NCI-H446 treated with DMSO at 0.1 percent for 48 hours (cell line): ENCODE measurements at places on chromosomes 2 and 18.

- DNase-seq, result no peak
Measured at GRCh38 chr2:12009323-12009905, 263.0 kb downstream of the LPIN1 start.

GRCh38 chr2:170201275-170201674 is 23.3 kb downstream of the MYO3B start:
- DNase-seq, result no peak

DNA sequence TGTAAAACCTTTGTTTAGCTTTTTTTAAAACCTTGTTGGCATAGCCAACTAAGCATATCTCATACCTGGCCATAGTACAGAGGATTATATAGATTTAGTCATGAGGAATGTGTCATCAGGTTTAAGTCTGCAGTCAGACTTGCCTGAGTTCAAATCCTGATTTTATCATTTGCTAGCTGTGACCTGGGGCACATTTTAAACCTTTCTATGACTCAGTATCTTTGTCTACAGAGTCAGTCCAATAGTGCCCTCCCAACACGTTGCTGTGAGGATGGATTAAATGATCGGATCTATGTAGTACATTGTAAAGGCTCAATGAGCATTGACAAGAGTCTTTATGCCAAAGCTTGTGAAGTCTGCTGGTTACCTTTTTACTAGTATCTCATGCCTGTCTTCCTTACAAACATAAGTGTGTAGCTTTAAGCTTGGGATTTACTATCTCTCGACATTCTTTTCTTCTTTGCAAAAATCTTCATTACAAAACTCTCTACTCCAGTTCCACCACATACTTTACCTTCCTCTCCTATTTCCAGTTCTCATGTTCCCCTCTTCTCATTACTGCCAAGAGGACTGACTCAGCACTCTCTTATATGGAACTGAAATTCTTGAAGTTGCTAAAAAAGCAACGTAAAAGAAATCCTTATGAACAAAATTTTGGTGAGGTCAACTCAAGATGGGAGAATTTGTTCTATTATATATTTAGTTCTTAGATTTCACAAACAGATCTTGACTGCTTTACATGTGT is 68.1 kb upstream of the RBMS1 start:
- DNase-seq, result no peak

DNA sequence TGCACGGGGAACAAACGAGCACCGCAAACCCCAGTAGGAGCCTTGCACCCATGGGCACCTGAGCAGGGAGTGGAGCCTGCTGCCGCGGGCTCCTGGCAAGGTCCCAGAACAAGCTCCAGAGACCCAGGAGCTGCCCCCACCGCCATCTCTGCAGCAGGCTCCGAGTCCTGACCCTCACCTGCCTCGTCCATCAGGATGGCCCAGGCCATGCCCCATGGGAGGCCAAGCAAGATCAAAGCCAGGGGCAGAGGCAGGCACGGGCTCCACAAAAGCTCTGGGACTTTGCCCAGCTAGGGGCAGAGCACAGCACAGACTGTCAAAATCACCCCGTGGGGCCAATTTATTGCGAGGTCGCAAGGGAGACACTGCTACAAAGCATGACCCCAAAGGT is 43.6 kb downstream of the GPC1 start:
- no peak for DNase-seq

DNA sequence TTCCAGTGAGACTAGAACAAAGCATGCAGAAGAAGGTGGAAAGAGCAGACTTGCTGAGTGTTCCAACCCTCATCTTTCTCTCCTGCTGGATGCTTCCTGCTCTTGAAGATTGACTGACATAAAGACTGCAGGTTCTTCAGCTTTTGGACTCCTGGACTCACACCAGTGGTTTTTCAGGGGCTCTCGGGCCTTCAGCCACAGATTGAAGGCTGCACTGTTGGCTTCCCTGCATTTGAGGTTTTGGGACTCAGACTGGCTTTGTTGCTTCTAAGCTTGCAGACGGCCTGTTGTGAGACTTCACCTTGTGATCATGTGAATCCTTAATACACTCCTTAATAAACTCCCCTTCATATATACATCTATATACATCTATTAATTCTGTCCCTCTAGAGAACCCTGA is 20.4 kb downstream of the VRK2 start:
- no peak for DNase-seq

- no peak for DNase-seq
Measured at GRCh38 chr2:56133931-56134629, 49.7 kb upstream of the CCDC85A start.

GRCh38 chr2:33158482-33159003 is 211.8 kb downstream of the LTBP1 start:
- no peak for DNase-seq

- no peak for DNase-seq
Measured at GRCh38 chr2:29110916-29111535, 4.2 kb upstream of the CLIP4 start.

- no peak for DNase-seq
Measured at GRCh38 chr2:227789803-227790202, 23.8 kb upstream of the CCL20 start.

GRCh38 chr18:56146565-56146964 is 491.8 kb downstream of the TXNL1 start:
- DNase-seq, result no peak

DNA sequence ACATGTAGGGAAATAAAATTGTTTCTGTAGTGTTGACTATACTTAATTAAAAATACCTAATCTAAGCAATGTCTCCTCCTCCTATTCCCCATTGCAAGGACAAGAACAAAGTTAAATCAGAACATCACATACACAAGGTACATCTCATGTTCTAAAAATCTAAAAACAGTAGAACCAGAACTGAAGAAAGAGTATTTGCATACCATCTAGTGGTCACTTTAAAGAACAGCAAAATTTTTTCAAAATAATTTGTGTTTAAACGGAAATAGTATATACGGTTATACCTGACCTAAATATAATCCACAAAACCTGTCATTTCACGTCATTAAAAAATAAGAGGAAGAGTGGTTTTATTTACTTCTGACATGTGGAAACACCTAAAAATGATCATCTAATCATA is 294.3 kb upstream of the KCNH7 start:
- peak; percentile 49 for DNase-seq

- no peak for DNase-seq
Measured at GRCh38 chr2:42474765-42475454, 18.9 kb downstream of the KCNG3 start.

DNA sequence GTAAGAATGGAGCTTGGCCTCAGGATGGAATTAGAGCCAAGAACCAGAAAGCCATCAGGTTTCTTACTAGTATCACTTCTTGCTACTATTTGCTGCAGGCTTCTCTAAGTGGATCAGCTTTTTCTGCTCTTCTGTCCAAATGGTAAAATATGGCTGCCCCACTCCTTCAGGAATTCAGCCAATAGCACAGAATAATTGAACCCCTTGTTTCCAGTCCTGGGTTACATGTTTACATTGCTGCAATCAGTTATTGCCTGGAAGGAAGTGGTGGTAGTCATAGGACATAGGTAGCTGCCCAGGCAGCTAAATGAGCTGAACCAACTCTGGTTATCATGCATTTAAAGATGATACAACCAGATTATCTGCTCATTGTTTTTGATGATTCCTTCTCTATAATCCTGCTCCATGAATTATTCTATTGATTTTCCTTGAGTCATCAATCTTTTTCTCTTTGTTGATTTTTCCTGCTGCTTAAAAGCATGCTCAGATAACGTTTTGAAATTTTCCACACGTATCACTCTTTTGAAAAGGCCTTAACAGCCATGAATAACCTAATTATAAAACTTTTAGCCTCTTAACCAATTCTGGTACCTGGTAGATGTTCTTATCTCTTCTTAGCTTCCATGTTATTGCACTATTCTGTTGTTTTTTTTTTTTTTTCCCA is 12.6 kb downstream of the AGPS start:
- DNase-seq, result no peak

- no peak for DNase-seq
Measured at GRCh38 chr2:96808176-96808837, 7.8 kb upstream of the CNNM3 start.

GRCh38 chr18:58716060-58716756 is 44.9 kb downstream of the MALT1 start:
- DNase-seq, result no peak

DNA sequence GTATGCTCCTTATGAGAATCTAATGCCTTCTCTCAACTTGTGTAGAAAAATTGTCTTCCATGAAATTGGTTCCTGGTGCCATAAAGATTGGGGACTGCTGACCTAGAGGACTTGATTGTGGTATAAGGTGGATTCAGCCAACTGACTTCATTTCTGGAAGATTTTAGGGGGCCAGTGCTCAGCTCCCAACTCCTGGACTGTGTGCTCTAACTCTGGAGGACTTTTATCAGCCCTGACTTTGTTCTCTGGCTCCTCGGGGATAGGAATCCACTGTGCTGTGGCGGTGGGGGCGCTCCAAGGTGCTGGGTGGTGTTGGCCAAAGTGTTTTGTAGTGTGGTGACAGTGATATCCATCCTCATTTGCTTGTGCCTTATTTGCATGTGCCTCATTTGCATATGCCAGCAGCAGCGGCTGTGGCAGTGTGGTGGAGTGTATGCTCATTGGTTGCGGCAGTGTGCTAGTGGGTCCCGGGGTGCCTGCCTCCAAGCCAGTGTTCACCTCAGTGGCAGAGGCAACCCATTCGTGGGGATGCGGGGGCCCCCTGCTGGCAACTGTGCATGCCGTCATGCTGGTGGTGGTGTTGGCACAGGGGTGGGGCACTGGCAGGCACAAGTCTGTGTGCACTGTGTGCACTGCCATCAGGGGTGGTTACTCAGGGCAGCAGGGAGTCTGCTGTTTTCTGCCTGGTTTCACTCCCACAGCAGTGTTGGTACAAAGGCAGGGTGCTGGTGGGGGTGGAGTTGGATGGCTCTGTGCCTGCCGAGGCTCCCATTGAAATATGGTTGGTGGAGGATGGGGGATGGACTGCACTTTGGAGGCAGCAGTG is 19.6 kb downstream of the EHBP1 start:
- no peak for DNase-seq

- DNase-seq, result no peak
Measured at GRCh38 chr2:218257390-218257981, 3.3 kb upstream of the GPBAR1 start.

DNA sequence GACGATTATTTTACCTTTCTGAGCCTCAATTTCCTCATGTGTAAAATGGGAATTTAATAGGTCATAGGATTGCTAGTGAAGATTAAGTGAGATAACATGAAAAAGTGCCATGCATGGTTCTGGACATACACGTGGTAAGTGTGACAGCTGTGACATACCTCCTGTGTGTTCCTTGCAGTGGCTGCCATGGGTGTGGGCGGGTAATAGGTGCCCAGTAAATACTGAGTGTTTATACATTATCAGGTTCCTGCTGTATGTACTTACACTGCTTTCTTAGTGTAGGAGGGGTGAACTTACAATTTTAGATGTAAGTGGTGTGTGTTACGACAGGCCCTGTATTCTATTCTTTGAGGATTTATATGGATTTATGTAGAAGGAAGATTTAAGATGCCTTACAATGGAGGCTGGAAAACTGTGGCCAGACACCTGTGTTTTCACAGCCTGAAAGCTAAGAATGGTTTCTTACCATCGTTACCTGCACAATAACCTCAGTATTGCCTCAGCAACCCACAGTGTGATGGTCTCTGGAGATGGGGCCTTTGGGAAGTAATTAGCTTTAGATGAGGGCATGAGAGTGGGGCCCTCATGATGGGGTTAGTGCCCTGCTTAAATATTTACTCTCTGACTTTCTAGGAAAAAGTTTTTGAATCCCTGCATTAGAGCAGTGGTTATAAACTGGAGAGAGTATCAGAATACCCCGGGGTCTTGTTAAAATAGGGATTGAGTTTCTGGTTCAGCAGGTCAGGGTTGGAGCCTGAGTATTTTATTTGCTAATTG is 78.1 kb downstream of the ASAP2 start:
- no peak for DNase-seq

- DNase-seq, result no peak
Measured at GRCh38 chr2:174957050-174957449, 48.1 kb downstream of the CHN1 start.

- DNase-seq, result no peak
Measured at GRCh38 chr2:232632904-232633412, 446 bp upstream of the EFHD1 start.

- no peak for DNase-seq
Measured at GRCh38 chr2:39290433-39290832, 46.7 kb upstream of the CDKL4 start.

DNA sequence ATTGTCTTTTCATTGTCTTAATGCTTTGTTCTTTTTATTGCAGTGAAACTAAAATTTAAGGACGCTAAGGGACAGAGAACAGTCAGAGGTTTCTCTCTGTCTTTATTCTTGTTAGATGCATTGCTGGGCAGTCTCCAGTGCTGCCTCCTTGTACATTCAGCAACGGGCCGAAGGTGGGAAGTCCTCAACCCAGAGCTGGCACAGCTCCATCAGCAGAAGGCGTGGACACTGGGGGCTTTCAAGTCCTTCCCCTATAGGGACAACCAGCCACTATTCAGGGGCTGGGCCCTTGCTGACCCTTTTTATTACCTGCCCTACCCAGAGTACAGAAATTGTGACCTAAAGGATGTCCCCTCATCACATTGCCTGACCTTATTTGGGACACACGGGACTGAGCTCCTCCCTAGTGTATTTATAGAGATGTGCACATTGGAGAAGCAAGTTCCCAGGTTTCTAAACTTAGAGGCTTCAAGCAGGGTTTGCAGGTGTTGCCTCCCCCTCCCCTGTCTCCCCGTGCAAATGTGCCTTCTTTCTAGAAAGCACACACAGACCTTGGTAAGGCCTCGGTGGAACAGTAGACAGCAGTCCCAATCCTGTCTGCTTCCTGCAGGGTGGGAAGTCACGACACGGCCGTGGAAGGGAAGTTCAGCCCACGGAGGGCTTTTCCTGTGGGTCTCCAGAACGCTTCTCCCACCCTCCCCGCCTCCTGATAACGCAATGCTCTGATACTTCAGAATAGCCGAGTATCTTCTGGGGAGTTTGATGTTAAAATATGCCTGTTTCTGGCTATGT is 68.2 kb downstream of the ZCCHC2 start:
- no peak for DNase-seq

- no peak for DNase-seq
Measured at GRCh38 chr2:219126555-219126954, 34.1 kb downstream of the NHEJ1 start.

DNA sequence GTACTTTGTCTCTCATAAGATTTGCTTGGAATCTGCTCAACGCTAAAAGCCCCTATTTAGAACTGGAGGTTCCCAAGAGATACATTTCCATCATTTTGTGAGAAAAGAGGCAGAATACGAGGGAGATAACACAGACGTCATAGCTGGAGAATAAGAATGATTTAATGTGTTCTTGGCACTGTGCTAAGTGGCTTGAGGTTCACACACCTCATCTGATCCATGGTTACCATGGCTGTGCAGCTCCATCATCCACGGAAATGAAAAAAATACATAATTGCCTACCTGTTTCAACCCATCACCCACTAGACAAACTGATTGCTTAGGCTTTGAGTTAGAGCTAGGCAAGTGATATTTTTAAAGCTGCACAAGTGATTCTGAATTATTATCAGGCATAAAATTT is 227.6 kb downstream of the SLC8A1 start:
- DNase-seq, result no peak

- no peak for DNase-seq
Measured at GRCh38 chr2:15189216-15189615, 371.9 kb downstream of the NBAS start.

GRCh38 chr2:29614295-29614830 is 307.0 kb downstream of the ALK start:
- DNase-seq, result no peak

GRCh38 chr2:159715451-159715850 is 3.1 kb downstream of the MARCHF7 start:
- no peak for DNase-seq

- no peak for DNase-seq
Measured at GRCh38 chr2:168713325-168713724, 89.1 kb upstream of the NOSTRIN start.

- DNase-seq, result no peak
Measured at GRCh38 chr2:46615986-46616485, 136.7 kb downstream of the TMEM247 start.
